ENCODE measurements at places on chromosomes 3 and 15.

GRCh38 chr3:149274220-149274619 lies 52.6 kb upstream of the CP start:
- no peak for DNase-seq

DNA sequence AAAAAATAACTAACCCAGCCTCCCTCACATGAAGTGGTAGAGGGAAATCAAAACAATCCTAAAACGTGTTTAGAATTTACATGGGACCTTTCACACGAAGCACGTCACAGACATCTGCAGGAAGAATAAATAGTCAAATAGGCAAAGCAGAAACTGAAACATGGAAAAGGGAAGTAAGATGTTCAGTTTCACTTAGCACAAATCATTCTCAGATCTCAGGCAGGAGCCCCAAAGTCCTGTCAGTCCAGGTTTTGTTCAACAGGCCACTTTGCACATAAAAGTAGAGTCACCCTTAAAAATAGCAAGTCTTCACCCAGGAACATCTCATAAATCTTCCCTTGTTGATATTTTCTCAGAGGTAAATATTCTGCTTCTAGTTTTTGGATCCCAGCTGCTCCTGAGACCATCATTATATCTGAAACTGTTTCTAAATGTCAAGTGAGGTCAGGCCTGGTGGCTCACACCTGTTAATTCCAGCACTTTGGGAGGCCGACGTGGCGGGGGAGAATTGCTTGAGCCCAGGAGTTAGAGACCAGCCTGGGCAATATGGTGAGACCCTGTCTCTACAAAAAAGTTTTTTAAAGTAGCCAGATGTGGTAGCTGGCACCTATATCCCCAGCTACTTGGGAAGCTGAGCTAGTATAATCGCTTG lies 1.9 kb downstream of the RUBCN start:
- no peak for DNase-seq

DNA sequence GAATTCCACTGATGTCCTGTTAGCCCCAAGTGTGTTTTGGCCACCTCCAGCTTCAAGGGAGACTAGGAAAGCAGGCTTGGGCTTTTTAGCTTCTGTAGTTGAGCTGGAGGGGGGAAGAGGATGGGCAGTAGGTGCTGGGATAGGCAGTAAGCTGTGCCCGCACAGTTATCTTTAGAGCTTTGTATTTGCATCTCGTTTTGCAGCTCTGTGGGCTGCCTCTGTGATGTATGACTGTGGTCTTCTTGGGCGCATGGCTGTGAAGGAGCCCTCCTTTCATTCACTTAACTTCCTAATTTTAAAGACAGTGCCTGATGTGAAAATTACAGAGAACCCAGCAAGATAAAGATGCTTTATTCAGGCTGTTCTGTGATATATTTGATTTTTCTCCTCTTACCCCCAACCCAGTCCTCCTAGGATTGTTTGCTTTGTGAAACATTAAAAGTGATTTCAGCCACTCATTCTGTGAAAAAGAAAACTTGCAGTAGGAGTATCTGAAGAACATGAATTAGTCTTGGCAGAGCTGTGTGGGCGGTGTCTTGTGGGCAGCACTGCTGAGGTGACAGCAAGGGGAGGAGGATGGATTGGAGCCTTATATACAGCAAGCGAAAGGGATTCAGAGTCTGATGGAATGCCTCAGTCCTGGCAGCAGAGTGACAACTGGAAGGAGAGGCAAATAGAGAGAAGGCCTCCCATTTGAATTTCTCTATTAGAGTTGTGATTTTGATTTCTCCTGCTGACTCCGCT lies 74.3 kb downstream of the LARS2 start:
- no peak for DNase-seq

GRCh38 chr15:40878785-40879184 lies 4.8 kb upstream of the RHOV start:
- no peak for DNase-seq

DNA sequence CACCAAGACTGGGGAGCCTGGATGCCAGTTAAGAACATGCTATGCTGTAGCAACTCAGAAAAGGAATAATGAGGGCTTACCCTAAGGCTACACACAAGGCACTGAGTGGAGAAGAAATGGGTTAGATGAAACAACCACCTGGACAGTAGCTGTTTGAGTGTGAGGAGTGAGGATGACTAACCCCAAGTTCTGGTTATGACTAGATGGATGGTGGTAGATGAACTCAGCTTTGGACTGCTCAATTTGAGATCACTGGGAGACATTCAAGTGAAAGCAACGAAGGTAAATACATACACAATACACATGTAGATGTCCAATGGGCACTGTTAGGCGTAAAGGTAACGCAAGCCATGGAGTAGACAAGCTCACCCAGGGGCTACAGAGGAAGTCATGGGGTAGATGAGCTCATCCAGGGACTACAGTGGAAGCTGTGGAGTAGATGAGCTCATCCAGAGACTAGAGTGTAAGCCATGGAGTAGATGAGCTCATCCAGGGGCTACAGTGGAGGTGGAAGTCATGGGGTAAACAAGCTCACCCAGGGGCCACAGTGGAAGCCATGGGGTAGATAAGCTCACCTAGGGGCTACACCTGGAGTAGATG lies 98.3 kb downstream of the ANO10 start:
- no peak for DNase-seq

DNA sequence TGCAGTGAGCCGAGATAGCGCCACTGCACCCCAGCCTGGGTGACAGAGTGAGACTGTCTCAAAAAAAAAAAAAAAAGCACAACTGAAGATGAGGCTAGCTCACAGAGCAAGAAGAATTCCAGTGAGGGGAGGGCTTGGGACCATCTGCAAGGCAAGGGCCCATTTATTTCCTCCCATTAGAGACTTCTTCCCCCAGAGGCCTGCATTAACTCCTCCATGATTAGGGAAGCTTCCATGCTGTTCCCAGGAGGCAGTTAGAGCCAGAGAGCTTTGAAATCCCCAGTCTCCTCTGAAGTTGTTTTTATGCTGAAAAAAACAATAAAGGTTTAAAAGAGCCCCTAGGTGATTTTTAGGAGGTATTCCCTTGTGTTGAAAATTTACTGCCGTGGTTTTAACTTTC lies 54.3 kb upstream of the ADCY5 start:
- no peak for DNase-seq

DNA sequence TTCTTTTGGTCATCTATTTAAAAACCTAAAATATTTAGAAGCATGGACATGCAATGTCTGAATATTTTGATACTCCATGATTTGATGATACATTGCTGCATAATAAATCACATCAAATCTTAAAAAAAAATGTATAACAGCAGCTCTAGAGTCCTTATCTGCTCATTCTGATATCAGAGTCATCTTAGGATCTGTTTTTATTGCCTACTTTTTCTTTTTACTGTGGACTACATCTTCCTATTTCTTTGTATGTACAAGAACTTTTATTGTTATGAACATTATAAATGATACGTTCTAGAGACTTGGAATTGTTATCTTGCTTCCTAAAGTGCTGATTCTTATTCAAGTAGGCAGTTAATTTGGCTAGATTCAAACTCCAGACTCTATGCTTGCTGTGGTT lies 72.7 kb downstream of the IQCH start:
- DNase-seq = no peak

GRCh38 chr3:12316729-12317351 lies 28.0 kb downstream of the PPARG start:
- DNase-seq = no peak

- no peak for DNase-seq
Measured at GRCh38 chr15:75808563-75808962, 34.7 kb upstream of the UBE2Q2 start.

- no peak for DNase-seq
Measured at GRCh38 chr3:111904376-111905241, 45.5 kb downstream of the PHLDB2 start.

DNA sequence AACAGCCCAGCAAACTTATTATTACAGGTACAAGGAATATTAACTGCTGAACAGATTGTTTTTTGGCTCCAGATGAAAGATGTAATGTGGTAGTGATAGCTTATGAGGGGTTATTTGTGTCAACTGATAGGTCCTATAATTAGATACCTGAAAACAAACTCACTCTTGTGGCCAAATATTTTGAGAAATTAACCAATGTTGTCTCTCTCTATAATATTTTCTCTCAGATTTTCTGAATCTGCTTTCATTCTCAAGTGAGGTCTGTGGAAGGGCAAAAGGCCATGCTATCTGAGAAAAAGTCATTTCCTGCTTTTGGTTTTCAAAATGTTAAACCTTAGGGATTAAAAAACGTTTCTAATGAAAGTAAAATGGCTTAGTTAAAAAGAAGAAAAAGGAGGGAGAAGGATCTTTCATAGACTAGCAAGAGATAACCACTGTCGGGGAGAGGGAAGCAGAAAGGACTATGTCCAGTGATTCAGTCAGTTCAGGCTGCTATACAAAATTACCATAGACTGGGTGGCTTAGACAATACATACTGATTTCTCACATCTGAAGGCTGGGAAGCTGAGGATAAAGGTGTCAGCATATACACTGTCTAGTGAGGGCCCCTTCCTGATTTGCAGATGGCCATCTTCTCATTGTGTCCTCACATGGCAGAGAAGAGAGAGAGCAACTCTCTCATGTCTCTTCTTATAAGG lies 277.5 kb upstream of the P2RY1 start:
- DNase-seq = no peak

- no peak for DNase-seq
Measured at GRCh38 chr3:122104515-122105194, 49.5 kb downstream of the CD86 start.

- no peak for DNase-seq
Measured at GRCh38 chr15:38627689-38628277, 63.2 kb upstream of the RASGRP1 start.

DNA sequence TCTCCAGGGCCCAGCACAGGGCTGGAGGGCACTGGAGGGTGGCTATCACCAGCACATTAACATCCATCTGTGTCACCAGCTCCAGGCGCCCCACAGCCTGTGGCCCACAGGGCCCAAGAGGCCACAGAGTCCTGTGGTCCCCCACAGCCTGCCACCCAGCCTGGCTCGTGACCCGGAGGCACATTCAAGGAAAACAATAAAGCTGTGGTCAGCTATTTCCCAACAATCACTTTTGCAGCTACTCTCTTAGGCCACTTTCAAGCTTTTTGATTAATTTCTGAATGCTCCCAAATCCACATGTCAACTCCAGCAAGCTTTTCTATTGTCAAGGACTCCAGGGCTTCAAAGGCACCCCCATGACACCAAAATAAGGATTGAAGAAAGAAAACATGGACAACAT lies 16.7 kb downstream of the IDH2 start:
- DNase-seq = no peak

DNA sequence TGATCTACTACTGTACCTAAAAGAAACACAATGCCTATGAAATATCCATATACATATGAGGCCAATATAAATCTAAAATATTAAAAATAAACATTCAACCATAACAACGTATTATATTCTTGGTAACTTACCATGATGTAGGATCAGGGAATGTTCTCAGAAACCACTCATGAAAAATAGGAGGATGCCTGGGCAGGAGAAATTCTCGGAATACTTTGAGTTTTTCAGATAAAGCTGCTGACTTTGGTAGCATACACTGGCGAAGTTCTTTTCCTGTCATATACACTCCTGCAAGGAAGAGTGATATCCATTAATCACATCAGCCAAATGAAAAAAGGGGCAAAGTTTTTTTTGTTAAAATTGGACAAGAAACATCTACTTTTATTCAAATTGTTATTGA lies 11.3 kb upstream of the XRN1 start:
- no peak for DNase-seq

- no peak for DNase-seq
Measured at GRCh38 chr3:41688595-41689380, 273.1 kb downstream of the ULK4 start.

DNA sequence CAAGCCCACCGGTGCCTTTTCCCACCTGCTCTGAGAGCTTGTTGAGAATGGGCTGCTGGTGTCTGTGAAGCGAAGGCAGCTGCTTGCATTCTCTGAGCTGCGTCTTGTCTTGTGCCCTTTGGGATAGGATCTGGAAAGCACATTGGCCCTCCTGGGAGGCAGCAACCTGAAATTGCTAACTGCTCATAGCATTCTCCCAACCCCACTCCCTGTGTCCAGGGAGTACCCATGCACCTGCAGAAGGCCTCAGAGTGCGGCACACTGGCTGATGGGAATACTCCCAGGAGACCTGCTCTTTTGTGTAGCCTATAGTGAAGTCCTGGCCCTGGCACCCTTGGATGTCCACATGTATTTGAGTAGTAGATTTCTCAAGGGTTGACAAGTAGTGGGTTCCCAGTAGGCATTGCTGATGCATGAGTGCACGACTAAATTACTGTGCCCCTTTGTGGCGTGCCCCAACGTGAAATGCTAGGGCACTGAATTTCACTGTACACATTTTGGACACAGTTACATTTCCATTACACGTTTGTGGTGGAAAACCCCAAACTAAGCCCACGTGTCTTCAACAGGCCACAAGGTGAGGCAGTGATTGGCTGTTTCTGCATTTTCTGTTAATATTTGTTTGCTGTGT lies 3.7 kb downstream of the EPHB1 start:
- DNase-seq = no peak

DNA sequence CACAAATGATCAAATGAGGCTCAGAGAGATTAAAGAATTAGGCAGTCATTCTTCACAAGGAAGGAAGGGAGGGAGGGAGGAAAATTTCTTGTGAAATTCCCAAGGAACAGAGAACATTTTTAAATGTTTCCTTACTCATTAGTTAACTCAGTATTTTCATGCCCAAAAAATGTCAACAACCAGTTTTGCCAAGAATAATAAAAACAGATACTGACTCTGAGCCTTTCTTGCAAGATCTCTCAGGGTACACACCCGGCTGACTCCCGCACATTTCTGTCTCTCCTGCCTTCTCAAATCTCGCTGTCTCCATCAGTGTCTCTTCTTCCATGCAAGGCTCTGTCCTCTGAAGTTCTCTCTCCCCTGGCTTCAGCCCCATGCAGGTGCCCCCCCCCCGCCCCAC lies 265.9 kb downstream of the TJP1 start:
- no peak for DNase-seq

DNA sequence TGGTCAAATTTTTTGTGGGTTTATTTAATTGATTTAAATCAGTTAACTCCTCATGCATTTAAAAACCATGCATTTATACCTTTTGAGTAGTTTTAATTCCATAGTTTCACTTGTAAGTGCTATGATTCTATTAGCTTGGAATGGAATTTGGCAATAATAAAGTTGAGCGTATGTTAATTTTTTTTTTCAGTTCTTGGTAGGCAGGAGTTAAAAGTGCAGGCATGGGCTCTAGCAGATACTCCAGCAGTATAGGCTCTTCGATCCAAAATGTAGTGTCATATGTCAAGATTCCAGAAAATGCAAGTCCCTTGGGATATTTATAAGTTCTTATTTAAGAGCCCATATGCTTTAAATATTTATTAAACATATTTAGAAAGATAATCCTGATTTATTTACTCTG lies 70.3 kb downstream of the LYSMD4 start:
- no peak for DNase-seq

DNA sequence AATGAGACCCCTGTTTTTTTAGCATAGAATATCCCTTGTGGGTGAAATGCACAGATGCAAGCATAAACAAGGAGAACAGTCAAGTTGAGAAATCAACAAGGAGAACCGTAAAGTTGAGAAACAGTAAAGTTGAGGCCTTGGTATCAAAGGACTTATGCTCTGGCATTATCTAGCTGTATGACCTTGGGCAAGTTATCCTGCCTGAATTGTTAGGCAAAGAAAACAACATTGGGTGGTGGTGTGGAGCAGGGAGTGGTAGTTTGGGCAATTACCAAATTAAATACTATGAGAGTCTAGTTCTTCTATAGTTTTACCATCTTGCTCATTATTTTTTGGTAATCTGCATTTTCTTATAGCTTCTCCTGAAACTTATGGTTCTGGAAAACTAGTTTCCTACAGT lies 573.4 kb upstream of the ARPP21 start:
- no peak for DNase-seq

GRCh38 chr15:70503798-70504298 lies 259.5 kb downstream of the UACA start:
- DNase-seq = no peak

Measured in NCI-H187 (cell line).